ENCODE measurements at places on chromosomes 16 and 17.

DNA sequence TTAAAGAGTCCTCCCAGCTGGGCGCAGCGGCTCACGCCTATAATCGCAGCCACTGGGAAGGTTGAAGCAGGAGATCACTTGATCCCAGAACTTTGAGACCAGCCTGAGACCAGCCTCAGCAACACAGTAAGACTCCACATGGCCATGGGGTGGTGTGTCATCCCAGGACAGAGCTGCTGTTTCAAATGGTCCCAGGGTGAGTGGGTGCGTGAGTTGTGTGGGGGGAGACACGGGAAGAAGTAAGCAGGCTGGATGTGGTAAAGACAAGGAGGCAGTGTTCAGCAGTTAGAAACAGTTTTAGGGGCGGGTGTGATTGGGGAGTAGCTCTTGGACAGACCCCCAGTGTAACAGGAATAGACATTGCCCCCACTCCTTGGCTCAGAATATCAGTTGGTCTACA lies 3.8 kb downstream of the SHPK start:
- DNase-seq = no peak

- no peak for DNase-seq
Measured at GRCh38 chr17:28545141-28545503, 7.3 kb downstream of the UNC119 start.

DNA sequence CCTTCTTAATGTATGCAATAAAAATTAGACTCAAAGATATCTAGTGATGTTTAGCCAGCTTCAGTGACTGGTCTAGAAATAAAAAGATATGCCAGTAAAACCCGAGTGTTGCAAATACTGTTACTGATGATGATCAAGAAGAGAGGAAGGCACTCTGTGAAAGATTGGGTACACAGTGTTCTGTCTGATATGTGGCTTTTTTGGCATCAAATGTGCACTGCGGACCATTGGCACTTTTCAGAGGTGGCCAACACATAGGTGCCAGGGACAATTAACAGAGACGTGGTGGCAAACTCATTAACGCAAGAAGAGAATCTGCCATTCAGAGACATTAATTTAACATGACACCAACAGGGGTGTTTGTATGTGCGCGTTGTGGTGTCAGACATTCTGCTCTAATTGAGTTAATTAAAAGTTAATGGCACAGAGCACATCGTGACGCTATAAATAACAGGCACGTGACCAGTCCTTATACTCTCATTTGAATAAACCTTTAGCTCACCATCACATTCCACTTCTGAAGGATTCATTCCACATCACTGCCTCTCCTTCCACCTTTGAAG lies 549.3 kb upstream of the HSBP1 start:
- no peak for DNase-seq

- DNase-seq = no peak
Measured at GRCh38 chr16:57007050-57007449, 17.7 kb downstream of the NLRC5 start.

DNA sequence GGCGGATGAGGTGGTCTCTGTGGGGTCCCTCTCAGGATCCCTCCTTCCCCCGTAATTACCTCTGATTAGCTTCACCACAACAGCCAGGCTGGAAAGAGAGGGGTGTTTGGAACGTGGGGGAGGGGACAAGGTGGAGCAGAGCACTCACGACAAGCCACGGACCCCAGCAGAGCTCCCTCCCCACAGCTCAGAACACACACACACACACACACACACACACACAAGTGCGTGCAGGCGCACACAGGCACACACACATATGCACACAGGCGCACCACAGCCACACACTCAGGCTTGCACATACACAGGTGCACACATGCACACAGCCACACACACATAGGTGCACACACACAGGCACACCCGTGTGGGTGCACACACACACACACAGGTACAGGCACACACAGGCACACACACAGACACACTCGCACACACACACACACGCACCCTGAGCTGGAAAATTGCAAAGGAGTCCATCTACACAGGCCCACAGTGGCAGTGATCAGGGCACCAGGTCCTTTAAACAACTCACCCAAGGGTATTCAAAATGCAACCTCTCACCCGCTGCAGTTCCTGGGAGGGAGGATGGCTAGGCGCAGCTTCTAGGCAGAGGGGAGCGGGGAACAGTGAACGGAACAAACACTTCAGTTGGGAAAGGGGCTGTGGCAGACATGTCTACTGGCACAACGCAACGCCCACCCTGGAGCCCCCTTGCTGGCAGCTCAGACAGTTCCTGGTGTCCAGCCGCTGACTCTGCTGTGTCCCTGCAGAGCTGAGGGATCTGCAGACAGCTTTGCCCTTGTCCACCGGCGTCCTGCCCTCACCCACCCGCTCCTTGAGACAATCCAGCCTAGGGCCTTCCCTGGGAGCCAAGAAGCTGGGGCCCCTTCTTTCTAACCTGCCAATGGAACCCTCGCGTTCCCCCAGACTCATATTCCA lies 59.9 kb upstream of the DLX4 start:
- no peak for DNase-seq

DNA sequence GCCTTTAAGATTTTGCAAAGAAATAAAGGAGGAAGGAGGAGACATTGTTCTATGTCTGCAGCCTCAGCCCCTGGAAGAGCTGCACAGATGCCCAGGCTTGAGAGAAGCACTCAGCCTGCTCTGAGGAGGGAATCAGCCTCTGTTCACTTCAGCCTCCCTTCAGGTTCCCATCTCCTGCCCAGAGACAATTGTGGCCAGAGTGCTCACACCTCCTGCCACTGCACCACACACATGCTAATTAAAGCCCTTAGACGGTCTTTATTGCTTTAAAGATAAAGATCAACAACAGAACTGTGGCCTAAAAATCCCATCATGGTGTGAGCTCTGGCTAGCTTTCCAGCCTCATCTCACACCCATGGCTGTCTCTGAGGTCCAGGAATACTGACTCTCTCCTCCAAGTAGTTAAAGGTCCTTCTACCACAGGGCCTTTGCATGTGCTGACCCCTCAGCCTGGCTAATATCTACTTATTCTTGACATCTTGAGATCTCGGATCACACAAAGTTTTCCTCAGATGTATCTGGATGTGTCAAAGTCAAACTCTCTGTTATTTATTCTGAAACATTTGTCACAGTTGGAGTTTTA lies 33.8 kb downstream of the CHD9NB start:
- DNase-seq = no peak

DNA sequence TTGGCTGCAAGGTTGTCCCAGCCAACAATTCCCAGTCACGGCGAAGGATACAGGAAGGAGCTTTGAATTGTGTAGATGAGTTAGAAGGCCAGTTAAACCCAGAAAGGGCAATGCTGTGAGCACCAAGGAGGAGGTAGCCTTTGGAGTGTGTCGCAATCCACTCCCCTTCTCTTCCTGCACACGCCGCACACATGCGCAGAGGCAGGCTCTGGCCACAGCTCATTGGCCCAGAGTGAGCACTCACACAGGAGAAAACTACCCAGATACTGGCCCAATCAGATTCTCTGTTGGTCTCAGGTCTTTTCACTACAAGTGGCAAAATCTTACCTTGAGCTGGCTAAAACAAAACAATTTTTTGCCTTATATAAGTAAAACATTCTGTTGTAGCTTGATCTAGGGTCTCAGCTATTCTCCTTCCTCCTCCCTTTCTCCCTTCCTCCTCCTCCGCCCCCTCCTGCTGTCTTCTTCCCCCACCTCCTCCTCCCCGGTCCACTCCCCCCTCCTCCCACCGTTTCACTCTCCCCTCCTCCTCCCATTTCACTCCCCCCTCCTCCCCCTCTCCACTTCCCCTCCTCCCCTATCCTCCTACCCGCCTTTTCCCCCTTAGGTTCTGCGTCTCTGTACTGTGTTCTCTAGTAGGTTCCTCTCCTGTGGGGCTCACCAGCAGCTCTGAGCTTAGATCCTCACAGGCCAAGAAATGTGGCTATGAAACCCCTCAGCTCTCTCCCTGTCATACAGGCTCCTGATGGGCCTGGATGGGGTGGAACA lies 344.9 kb downstream of the CPPED1 start:
- peak; percentile 24 for DNase-seq

Data from activated CD4-positive, alpha-beta T cell treated with anti-CD3 and anti-CD28 coated beads, Interleukin-2, Interleukin-4, amounts not matched to agents 100 ng/mL and 50 ng/mL, durations not matched to agents 16 hours and 8 hours (primary cell).